ENCODE measurements at places on chromosomes 6 and 20.

- DNase-seq, result no peak
Measured at GRCh38 chr6:18019539-18020534, 32.4 kb upstream of the KIF13A start.

GRCh38 chr6:149499066-149499465, 14.3 kb upstream of the ZC3H12D start:
- DNase-seq, result peak; percentile 42

DNA sequence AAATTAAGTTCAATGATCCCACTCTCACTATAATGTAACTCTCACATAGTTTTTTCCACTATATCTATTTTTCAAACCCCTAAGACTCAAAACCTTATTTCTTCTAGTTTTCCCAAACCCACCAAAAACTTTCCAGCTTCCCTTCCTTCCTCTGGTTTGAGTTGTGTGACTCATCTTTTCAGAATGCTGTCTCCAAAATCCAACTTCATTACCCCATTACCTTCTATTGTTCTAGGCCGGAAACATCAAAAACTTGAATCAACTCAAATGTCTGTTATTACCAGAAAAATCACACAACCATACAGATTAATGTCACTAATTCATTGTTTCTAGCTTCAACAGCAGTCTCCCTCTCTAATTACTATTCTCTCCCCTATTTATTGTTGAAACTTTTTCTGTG, 1090.3 kb downstream of the HACE1 start:
- no peak for DNase-seq

GRCh38 chr6:37483252-37483901, 16.3 kb downstream of the CCDC167 start:
- no peak for DNase-seq

GRCh38 chr20:18057994-18058349, 256 bp upstream of the OVOL2 start:
- no peak for DNase-seq

GRCh38 chr6:37192666-37193065, 22.7 kb downstream of the PIM1 start:
- DNase-seq, result no peak

DNA sequence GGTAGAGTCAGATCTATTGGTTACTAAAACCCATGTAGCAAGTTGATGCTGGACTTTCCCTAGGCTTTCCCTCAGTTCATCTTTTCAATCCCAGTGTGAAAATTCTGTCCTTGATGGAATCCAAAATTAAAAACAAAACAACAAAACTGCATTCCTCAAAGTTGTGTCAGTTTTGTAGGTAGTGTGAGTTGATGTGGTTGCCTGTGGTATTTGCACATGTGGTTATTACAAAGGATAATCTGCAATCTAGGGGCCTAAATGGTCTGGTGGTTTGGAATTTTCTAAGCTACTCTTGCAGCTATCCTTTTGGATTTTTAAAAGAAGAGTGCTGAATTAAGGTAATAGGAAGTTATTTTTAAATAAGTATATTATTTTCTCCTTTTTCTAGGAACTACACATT, 132.2 kb upstream of the SCGN start:
- DNase-seq, result no peak

DNA sequence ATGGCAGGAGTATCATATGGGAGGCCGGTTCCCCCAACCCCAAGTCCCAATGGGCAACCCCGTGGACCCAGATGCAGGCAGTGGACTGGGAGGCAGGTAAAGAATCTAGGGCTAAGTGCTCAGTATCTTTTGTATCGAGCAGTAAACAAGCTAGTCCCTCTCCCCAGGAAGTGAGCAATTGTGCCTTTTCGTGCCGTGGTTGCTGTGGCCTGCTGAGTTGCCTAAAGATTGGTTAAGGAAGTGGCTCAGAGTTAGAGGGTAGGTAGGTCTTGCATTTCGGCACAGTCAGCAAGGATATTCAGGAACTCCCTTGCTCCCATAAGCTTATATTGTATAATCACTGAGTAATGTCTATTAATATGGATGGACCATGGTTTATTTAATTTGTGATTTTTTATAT, 1.3 kb upstream of the DNAH8 start:
- DNase-seq, result no peak

DNA sequence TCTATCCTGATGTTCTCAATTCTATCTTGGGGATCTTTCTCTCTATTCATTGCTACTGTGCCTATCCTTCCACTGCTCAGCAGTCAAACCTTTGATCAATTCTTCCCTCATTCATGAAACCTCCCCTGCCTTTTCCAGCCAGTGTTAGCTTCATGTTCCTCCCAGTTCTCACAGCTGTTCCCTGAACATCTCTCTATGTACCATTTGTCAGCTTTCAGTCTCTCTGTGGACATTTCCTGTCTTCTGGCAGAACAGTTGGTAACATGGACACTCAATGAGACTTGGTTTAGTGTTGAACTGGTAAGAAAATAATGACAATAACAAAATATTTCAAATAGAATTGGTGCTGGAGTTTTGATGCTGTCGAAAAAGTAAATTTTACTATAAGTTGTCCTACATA, 26.2 kb downstream of the SPTLC3 start:
- DNase-seq, result no peak

DNA sequence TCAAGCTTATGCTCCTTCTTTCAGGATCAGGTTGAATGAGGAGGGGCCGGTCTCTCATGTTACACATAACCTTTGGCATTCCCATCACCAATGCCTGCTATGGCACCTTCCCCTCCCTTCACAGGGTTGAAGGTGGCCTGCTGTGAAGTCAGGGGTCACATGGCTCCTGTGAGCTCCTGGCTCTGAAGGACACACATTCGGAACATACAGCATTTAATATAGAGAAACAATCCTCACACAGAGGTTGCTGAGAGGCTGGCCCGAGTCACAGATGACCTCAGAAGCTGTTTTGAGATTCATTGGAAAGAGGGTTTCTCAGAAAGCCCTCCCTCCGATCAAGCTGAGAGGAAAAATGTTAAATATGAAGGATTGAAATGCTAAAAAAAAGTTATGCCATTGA, 82.1 kb downstream of the PSMG4 start:
- DNase-seq, result peak; percentile 34

GRCh38 chr20:10673842-10674683, at the start of gene JAG1:
Gene JAG1, minus strand, starts transcription at chr20:10673999. Its CDS starts 469 bp downstream, at chr20:10673530.
- peak; percentile 89 for DNase-seq

GRCh38 chr6:108564178-108564577, 3.5 kb downstream of the FOXO3 start:
- DNase-seq, result no peak

GRCh38 chr6:168097221-168097620, 18.2 kb upstream of the FRMD1 start:
- no peak for DNase-seq

DNA sequence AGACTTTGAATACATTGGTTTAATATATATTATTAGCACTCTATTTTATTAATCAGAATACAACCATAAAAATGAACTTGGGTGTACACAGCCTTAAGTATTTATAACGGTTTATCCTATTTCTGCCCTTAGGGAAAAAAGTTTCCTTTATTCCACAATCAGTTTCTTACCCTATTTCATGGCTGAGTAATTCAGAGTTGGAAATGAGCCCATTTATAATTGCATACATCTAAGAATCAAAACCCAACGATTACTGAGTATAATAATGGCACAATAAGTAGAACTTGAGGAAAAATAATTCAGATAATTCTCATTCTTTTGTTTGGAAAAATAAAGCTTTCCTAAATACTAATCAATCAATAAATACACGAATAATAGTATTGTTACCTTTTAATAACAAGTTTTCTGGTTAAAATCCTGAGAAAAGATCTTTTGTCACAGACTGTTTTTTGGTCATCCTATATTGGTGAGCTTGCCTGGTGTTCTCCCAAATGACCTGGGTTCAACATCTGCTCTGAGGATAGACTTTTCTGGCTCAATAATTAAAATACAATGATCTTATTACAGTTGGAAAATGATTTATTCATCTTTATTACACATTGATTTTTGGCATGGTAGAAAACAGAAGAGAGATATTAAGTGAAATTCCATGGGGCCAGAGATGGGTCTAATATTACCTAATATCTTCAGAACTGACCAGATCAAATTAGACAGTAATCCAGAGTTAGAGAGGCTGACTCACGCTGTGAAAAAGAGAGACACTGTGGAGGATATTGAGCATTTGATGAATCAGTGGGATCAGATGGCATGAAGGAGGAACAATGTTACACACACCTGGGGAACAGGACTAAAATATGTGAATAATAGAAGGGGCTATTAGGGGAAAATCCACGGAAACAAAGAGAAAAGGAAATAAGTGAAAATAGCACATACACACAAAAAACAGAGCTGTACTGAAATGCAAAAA, 162.1 kb upstream of the TBX18 start:
- DNase-seq, result no peak

GRCh38 chr6:40630488-40630887, 43.3 kb upstream of the LRFN2 start:
- DNase-seq, result no peak

- DNase-seq, result no peak
Measured at GRCh38 chr6:20712011-20712410, 177.8 kb downstream of the CDKAL1 start.

GRCh38 chr6:88268508-88268907, 102.4 kb upstream of the CNR1 start:
- DNase-seq, result no peak

GRCh38 chr20:1844325-1845162, 50.7 kb upstream of the SIRPA start:
- peak; percentile 83 for DNase-seq

- DNase-seq, result no peak
Measured at GRCh38 chr20:16569246-16570153, 3.7 kb downstream of the KIF16B start.

GRCh38 chr6:90298459-90299053, 1.9 kb upstream of the BACH2 start:
- DNase-seq, result no peak

DNA sequence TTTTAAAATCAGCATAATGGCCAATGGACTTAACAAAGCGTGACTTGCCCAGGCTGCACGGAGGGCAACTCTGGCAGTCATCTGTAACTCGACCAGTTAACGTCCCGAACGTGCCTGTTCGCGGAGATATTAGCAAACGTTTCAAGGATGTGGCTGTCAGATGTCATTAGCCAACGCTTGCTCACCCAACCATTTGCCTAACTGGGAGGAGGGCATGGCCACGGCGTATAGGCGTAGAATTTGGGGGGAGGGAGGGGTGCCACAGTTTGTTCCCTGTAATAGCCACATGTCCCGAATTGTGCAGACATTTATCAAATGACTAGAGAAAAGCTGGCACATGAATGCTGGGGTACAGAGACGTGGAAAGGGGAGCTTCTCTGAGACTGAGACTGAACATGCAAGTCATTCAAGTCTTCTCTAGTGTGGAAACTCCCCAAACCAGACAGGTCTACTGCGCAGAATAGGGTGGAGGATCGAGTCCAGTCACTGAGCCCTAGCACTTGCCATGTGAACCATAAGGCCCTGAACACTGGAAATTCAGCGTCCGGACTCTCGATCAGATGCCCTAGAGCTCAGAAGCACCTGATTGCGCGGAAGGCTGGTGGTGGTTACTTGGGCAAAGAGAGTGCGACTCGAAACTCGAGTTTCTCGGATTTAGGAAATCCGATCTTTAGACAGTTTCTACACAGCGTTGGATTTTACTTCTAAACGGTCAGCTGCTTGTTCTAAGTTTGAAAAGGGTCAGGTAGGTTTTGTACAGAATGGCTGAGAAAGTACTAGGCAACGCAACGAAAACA, 32.6 kb downstream of the TFAP2B start:
- no peak for DNase-seq

- DNase-seq, result no peak
Measured at GRCh38 chr20:57158474-57158873, 108.0 kb downstream of the BMP7 start.
